ENCODE measurements at places on chromosomes 4 and X. TPM values are rescaled to one million over a fixed set of nuclear protein-coding genes. Genes with fewer than 3 reads are reported as not detected.

Gene DRP2
- total RNA-seq, result not detected

Gene UPF3B
- 2.6 TPM for total RNA-seq

Gene BANK1
- 1.0 TPM for total RNA-seq

DNA sequence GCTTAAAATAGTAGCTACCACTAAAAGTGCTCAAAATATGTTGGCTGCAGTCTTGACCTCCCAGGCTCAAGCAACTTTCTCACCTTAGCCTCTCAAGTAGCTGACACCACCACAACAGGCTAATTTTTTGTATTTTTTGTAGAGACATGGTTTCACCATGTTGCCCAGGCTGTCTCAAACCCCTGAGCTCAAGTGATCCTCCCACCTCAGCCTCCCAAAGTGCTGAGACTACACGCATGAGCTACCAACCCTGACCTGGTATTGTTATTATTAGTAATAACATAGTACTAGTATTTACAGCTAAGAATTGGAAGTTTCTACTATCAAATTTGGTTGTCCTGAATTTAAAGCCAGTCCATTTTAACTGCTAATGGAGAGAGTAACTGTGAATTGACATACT is 18.0 kb downstream of the STAP1 start:
- no peak for DNase-seq

- no peak for DNase-seq
These were observed 51.7 kb upstream of the CHRDL1 start for GRCh38 chrX:110847334-110847733.

DNA sequence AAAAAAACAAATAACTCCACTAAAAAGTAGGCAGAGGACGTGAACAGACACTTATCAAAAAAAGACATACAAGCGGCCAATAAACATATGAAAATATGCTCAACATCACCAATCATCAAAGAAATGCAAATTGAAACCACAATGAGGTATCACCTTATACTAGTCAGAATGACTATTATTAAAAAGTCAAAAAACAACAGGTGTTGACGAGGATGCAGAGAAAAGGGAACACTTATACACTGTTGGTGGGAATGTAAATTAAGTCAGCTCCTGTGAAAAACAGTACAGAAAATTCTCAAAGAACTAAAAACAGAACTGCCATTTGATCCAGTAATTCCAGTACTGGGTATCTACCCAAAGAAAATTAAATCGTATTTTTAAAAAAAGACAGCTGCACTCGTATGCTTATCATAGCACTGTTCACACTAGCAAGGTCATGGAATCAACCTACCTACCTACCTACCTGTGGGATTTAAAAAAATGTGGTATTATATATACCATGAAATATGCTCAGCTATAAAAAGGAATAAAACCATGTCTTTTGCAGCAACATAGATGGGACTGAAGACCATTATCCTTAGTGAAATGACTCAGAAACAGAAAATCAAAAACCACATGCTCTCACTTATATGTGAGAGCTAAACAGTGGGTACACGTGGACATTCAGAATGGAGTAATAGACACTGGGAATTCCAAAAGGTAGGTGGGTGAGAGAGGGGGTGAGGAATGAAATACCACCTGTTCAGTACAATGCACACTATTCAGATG is 24.8 kb upstream of the PTPN13 start:
- no peak for DNase-seq

DNA sequence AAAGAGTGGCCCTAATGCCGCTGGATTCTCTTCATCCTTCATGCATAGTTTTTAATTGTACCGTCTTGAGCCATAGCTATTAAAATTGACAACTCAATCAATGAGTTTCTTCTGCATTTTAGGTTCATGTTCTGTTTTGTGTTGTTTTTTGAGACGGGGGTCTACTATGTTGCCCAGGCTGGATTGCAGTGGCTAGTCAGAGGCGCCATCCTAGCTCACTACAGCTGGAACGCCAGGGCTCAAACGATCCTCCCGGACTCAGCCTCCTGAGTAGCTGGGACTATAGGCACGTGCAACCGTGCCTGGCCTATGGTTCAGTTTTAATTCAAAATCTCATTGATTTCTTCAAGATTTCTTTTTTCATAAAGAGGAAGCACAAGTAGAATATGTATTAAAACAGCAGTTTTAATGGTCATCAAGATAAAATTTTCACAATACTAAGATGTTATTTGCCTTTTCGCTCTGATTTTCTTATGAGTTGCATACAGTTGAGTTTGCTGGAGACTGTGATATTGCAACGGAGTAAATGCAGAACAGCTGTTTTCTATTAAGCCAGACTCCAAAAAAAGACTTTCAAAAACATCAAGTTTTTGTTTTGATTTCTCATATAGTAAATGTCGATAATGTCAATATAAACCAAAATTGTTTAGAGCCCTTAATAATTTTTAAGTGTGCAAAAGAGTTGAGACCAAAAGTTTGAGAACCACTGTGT is 1.1 kb upstream of the STX18 start:
- no peak for DNase-seq

DNA sequence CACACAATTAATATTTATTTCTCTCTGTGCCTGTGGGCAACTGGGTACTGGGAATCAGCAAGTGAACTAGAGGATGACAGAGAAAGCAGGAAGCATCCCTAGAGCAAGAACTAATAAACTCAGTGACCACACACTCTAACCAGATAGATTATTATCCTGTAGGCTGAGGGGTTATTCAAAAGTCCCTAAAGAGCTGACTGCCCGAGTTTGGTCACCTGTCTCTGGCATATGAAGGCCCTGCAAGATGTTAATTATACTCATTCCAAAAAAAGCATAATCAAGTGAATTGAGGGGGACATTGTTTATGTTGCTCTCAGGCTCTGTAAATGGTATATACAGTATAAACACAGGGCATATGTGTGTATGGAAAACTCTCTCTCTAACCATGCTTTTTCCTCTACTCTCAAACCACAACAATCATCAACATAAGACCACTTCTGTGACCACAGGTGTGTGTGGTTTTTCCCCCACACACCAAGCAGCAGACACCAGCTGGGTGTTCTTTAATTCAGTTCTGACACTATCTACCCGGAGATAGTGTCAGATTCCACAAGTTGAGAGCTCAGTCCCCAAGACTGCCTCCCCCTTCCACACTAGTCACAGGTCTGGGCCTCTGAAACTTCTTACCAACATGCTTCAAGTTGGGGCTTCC is 6.2 kb upstream of the HPSE start:
- no peak for DNase-seq

GRCh38 chrX:101460669-101461068 is 24.6 kb upstream of the ARMCX4 start:
- no peak for DNase-seq

DNA sequence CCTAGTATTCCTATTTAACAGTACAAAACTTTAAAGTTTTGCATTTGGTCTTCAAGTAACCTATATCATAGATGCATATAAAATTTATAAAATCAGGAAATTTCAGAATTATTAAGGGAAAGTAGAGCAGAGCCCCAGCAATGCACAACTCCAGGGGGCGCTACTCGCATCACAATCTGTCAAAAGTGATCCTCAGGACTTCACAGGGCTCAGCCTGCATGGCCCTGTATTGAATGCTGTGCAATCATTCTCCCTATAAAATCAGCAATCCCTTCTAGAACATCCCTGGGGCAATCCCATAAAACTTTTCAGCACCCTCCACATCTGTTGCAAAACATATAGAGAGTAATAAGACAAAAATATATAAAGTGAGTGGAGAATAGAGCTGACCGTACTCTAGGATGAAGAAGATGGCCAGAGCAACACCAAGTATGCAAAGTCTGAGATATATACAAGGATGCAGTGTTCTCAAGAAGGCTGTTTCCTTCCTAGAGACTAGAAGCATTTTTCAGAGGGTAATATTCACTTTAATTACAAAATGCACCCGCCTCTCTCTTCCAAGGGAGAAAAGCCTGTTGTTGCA is 12.5 kb upstream of the PPARGC1A start:
- DNase-seq, result no peak

- peak; percentile 29 for DNase-seq
These were observed 26.8 kb upstream of the TMEM184C start for GRCh38 chr4:147590249-147590920.

- no peak for DNase-seq
These were observed 40.5 kb upstream of the GLRB start for GRCh38 chr4:157035471-157035870.

DNA sequence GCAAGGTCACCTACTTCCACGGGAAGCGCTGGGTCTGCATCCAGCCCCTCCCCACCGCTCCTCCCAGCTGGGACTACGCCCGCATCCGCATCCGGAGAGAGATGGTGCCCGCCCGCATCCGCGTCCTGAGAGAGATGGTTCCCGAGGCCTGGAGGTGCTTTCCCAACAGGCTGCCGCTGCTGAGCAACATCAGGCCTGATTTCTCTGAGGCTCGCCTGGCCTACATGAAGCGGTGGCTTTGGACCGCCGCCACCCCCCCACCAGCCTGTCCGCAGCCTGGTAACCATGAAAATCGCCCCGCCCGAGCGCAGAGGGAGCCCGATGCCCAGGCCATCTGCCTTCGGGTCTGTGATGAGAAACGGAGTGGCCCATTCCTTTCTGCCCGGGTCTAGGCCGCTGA is 18.1 kb downstream of the CLTRN start:
- DNase-seq, result no peak

GRCh38 chr4:79030973-79031372 is 91.7 kb upstream of the PAQR3 start:
- DNase-seq, result no peak

- DNase-seq, result no peak
These were observed 12.1 kb upstream of the CLCN5 start for GRCh38 chrX:49910344-49910743.

DNA sequence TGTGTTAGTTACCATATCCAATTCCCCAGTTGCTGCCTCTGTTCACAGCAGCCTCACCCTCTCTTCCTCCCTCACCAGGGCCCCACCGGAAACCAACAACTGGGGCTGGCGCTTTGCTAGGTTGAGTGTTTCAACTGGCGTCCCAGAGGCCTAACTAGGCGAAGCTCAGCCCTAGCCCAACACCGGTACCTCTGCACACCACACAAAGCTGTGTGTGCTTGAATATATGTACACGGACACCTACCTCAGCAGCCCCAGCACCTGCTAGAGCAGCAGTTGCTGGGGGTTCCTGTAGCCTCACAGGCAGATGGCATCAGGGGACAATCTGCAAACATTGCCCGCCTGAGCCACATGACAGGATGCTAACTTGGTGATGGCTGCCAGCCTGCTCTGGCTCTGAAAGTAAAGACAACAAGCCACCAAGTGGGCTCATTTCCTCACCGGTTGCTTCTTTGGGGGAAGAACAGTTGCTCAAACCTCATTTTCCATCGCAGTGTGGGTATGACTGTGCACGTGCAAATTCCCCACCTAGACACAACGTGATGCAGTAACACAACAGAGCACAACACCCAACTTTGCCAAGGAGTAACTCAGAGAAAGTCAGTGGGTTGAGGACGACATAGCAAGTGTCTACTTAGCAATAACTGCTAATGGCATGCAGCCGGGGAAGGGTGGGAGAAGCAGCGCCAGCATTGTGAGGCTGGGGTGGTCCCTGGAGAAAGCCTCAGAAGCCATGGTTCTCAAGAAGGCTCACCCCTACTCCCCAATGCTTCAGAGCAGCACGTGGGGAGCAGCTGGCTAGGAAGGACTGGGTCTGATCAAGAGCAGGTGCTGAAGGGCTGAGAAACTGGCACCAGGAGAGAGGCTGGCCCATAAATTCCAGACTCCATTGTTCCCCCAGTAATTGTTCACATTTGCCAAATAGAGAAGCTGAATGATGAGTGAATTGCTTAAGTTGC is 139.5 kb downstream of the SH3KBP1 start:
- DNase-seq, result no peak

- DNase-seq, result no peak
These were observed 108.4 kb downstream of the ANTXR2 start for GRCh38 chr4:79964400-79965211.

DNA sequence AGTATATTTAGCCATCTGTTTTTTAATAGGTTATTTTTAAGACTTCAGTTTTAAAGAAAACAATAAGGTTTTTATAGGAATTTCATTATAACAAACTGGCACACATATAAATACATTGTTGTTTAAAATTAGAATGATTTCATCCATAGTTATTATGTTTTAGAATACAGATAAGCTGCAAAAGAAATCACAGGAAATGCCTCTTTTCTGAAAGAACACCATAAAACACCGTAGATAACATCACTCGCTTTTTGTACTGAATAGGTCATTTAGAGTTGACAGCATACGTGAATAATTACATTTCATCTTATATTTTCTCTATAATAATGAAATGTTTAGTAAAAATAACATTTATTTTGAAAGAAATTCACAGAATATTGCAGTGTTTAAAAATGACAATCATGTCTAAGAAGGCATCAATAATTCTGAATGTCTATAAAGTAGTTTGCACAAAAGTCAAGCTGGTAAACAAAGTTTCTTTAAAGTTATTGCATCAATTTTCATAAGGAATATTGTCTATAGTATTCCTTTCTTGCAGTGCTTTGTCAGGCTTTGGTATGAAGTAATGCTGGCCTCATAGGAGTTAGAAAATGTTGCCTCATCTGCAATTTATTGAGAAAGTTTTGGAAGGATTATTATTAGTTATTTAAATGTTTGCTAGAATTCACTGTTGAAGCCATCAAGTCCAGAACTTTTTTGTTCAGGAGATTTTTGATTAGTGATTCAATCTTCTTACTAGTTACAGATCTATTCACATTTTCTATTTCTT is 17.9 kb upstream of the VEGFC start:
- no peak for DNase-seq

DNA sequence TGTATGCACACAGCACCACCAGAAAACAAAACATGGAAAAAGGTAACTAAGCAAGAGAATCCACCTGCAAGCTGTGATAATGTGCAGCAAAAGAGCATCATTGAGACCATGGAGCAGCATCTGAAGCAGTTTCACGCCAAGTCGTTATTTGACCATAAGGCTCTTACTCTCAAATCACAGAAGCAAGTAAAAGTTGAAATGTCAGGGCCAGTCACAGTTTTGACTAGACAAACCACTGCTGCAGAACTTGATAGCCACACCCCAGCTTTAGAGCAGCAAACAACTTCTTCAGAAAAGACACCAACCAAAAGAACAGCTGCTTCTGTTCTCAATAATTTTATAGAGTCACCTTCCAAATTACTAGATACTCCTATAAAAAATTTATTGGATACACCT is 90.2 kb downstream of the TET2 start:
- no peak for DNase-seq

DNA sequence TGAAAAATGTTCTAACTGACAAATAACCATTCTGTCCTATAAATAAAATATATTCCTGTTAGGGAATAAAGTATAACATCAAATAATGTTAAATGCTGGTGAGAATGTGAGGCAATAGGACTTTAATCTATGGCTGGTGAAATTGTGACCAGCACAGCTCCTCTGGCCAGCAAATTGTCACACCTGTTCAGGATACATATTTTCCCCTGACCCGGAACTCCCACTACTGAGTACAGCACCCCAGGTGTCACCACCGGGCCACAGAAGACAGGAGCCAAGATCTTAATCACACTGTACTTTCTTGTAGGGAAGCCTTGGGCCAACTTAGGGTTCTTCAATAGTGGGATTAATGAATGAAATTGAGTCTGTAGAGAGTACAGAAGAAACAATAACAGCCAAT is 33.2 kb downstream of the C4orf33 start:
- peak; percentile 61 for DNase-seq

GRCh38 chrX:79139446-79139845 is 5.0 kb upstream of the GPR174 start:
- no peak for DNase-seq

Measured in body of pancreas (tissue), 4 donors.